Caki2 (cell line): ENCODE measurements at places on chromosomes 3 and 15.
A peak's percentile ranks its signal among the peaks of the same experiment; 100 is the strongest.

DNA sequence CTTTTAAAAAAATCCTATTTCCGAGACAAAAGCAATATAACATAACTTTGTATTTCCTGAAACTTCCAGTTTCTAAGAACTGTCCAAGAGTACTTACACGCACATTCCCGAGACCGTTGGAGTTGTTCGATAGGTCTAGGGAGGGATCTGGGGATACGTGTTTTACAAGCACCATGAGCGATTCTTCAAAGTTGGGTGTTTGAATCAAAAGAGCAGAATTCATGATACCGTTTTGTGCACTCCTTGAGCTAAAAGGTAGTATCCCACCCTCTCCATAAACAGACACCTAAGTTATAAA, 700 bp upstream of the EDEM1 start:
- DNase-seq: no peak

DNA sequence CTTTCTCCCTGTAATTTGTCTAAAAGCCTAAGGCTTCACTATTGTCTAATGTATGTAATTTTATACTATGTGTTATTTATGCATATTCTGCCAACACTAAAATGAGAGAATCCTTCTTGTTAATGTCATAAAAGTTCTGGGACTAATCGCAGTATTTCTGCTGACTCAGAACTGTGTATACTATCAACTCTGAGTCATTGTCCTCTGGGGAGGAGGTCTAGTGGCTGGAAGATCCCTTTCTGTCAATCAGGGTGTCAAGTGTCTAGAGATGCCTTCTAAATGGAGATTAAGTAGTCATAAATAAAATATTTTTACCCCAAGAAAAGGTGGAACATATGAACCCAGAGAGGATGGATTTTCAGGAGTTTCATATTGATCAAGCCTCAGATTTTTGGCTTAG, 473.4 kb downstream of the AGBL1 start:
- DNase-seq: peak; percentile 3

GRCh38 chr3:11482021-11482420, 161.7 kb downstream of the VGLL4 start:
- DNase-seq: no peak

DNA sequence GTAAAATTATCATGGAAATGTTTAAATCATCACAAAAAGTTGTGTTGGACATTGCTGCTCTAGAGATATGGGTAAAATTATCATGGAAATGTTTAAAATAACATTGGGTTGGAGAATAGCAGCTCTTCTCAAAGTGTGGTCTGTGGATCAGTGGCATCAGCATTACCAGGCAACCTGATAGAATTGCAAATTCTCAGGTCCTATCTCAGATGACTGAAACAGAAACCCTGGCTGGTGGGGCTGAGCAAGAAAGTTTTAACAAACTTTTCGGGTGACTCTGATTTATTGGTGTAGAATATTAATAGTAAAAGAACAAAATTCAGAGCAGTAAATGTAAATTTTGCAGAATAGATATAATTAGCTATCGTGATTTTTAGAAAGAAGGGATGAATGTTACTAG, 28.9 kb downstream of the NXPE3 start:
- DNase-seq: no peak

- DNase-seq: no peak
Observed at GRCh38 chr3:131846296-131846924, 188.4 kb downstream of the CPNE4 start.

- no peak for DNase-seq
Observed at GRCh38 chr15:39472621-39473297, 108.1 kb upstream of the THBS1 start.

- no peak for DNase-seq
Observed at GRCh38 chr15:60858511-60859070, 370.5 kb downstream of the RORA start.
